ENCODE measurements at places on chromosomes 1 and 21. TPM values are rescaled to one million over a fixed set of nuclear protein-coding genes. Genes with fewer than 3 reads are reported as not detected.
A peak's percentile ranks its signal among the peaks of the same experiment; 100 is the strongest.

DNA sequence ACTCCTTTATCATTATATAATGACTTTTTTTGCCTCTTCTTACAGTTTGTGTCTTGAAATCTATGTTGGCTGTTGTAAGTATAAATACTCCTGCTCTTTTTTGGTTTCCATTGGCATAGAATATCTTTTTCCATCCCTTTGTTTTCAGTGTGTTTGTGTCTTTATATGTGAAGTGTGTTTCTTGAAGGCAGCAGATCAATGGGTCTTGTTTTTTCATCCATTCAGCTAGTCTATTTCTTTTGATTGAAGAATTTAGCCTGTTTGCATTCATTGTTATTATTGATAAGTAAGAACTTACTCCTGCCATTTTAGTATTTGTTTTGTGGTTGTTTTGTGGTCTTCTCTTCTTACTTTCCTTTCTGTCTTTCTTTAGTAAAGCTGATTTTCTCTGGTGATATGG lies 322.8 kb downstream of the PLA2G4A start:
- no peaks in the 10 kb centered on the region for H3K36me3 ChIP-seq
- no peak overlapping the region for H3K4me3 ChIP-seq
- no peaks in the 10 kb centered on the region for H3K4me1 ChIP-seq

DNA sequence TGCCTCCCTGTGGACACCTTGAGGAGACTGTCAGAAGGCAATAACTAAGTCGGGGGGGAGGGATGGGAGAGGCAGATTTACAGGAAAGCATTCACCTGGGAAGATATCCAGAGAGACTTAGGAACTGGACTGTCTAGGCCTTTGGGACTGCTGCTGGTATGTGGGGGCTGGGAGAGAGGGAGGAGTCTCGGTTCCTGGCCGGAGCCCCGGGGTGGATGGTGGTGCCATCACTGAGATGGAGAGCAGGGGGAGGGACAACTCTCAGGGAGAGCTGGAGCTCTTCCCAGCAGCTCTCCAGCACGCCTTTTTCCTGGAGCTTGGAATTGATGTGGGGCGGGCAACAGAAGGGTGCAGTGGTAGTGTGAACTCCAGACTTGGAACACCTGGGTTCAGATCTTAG lies 22.1 kb downstream of the PTPRF start:
- peak overlapping the region; percentile 61 for H3K27ac ChIP-seq
- H3K27me3 ChIP-seq = no peaks in the 10 kb centered on the region
- H3K4me3 ChIP-seq = no peak overlapping the region
- peaks cover 8% of the 10 kb centered on the region for H3K36me3 ChIP-seq

- no peak overlapping the region for H3K27ac ChIP-seq
- H3K27me3 ChIP-seq = no peaks in the 10 kb centered on the region
- no peaks in the 10 kb centered on the region for H3K36me3 ChIP-seq
- DNase-seq = no peak
Observed at GRCh38 chr1:119431836-119432235, 16.9 kb downstream of the HSD3B2 start.

SORT1 gene
- total RNA-seq = 30.7 TPM

DNA sequence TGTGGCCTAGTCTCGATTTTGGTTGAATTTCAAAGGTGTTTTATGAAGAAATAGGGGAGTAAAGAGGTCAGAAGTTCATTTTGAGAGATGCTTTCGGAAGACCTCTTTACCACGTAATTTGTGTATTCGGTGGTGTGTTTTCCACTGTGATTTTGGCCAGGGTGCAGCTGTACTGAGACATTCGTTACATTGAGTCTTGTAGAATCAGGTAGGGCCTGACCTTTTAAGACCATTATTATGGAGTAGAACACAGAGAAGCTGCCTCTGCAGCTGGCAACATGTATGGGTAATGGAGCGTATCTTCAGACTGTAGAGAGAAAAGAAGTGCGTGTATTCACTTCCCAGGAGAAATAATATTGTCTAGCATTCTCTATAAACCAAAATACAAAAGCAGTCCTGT lies 326.5 kb downstream of the PDE4B start:
- DNase-seq = no peak
- H3K27ac ChIP-seq = no peak overlapping the region
- H3K4me1 ChIP-seq = no peaks in the 10 kb centered on the region
- H3K27me3 ChIP-seq = no peaks in the 10 kb centered on the region
- H3K4me3 ChIP-seq = no peak overlapping the region

DNA sequence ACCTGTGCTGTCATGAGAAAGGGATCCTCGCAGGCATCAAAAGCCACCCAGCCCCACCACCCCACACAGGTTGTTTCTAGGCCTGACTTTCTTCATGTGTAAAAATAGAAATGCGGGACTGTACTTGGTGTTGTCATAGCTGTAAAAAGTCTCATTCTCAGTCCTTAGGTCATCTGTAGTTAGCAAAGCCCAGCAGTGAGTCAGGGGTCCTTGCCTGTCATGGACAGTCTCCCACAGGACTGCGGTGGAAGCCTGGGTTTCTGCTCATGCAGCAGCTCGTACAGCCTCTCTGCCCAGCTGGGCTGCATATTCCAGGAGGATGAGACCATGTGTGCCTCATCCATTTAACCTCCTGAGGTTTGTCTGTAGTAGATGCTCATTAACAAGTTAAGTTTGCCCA lies 58.2 kb downstream of the MRPS6 start:
- H3K36me3 ChIP-seq = peaks cover 4% of the 10 kb centered on the region
- H3K4me3 ChIP-seq = no peak overlapping the region
- no peaks in the 10 kb centered on the region for H3K27me3 ChIP-seq
- peak overlapping the region; percentile 91 for H3K27ac ChIP-seq
- peaks cover 53% of the 10 kb centered on the region for H3K4me1 ChIP-seq

TBX19 gene
- 3.9 TPM for total RNA-seq

Measured in vagina (tissue), 2 donors.